ENCODE measurements at places on chromosomes 4 and X.

DNA sequence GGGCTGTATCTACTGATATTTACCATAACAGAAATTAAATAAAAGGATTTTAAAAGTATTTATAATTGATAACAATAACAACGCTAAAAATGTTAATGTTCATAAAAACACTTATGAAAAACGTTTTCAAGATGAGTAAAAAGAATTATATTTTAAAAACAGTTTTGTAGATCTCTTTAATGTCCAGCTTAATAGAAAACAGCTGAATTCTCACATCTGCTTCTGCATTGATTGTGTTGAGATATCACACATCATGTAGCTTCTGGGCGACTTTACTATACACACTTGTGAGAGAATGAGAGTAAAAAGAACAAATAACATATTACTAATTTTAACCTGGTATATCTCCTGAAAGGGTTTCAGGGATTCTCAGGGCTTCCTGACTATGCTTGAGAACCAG lies 83.6 kb downstream of the NCAPG start:
- DNase-seq, result no peak

- no peak for DNase-seq
Observed at GRCh38 chr4:87052615-87053014, 117.8 kb downstream of the AFF1 start.

GRCh38 chr4:38925492-38926413 lies 58.1 kb downstream of the FAM114A1 start:
- no peak for DNase-seq

DNA sequence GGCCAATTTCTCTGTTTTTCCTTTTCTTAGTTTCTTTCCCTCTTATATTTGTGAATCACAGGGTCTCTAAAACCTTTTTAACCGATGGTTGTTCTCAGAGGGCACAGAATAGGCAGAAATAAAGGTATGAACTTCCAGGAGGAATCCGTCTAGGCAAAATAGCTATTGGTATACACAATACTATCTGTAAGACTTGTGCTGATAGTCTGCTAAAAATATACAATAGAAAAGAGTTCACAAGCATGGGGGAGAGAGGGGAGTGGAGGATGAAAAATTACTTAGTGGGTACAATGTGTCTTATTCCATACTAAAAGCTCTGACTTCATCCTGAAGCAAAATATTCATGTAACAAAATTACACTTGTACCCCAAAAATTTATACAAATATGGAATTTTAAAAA lies 30.2 kb downstream of the ANTXR2 start:
- DNase-seq, result no peak

GRCh38 chr4:22264261-22264660 lies 251.6 kb downstream of the ADGRA3 start:
- no peak for DNase-seq

GRCh38 chr4:94256144-94256783 lies 48.6 kb downstream of the SMARCAD1 start:
- no peak for DNase-seq

DNA sequence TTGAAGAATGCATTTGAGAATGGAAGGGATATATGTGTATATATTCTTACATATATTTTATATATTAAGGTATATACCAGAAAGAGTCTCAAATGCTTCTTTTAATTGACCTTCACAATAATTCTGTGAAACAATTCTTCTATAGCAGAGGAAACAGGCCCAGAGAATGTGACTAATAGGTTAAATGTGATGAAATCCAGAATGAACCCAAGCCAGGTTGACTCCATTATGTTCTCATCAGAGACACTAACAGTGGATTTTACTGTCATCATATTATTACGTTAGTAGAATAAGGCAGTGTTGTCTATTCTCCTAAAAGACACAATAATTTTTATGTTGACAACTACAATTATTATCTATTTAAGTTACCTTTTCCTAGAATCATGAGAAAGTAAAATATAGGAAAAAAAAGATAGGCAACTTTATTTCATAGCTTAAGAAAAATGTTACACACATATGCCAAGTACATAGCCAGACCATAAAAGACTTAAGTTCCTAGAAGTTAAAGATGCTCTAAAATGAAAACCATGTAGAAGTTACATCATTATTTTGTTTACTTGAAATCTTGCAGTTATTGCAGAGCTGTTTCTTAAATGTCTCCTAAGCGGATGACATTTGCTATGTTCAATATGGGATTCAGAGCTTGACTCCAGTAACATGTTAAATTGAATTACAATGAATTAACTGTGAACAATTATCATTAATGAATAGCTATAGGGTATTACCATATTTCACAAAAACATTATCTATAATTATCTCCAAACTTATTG lies 56.2 kb upstream of the ANKRD50 start:
- DNase-seq, result no peak

GRCh38 chr4:91577864-91578263 lies 725.9 kb upstream of the GRID2 start:
- no peak for DNase-seq

GRCh38 chr4:24655326-24655725 lies 71.0 kb upstream of the DHX15 start:
- DNase-seq, result no peak

DNA sequence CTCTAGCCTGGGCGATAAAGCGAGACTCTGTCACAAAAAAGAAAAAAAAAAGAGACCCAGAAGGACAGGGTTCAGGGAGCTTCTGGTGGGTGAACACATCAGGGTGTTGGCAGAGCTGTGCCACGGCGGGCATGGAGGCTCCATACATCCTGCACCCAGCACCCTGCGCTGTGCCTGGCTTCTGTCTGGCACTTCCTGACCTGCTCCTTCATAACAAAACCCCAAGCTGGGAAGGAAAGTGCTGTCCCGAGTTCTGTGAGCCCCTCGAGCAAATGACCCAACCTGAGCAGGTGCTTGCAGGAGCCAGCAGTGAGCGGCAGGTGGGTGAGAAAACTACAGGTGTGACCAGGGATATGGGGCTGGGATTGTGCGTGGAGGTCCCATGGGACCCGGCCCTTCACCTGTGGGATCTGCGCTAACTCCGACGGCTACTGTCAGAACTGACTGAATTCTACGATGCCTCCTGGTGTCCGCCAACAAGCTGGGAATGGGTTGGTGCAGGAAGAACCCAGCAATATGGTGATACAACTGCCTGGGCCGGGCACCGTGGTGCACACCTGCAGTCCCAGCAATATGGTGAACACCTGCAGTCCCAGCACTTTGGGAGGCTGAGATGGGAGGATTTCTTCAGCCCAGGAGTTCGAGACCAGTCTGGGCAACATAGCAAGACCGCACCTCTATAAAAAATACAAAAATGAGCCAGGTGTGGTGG lies 18.9 kb downstream of the ASMTL start:
- no peak for DNase-seq

DNA sequence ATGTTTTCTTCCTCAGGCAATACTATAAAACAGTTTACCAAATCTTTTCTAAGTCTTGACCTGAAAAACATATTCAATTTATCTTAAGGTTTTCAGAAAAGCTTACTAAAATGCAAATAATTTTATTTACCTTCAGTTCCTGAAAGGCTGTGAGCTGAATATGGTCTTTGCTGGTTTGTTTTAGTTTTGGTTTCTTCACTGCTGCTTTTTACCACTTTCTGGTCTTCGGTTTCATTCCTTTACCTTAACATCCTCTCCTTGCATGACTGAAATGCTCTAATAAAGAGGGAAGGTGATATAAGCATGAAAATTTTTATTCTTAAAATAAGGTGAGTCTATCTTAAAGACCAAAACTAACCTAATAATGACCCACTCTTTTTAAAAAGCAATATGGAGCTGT lies 97.1 kb upstream of the NRK start:
- no peak for DNase-seq

DNA sequence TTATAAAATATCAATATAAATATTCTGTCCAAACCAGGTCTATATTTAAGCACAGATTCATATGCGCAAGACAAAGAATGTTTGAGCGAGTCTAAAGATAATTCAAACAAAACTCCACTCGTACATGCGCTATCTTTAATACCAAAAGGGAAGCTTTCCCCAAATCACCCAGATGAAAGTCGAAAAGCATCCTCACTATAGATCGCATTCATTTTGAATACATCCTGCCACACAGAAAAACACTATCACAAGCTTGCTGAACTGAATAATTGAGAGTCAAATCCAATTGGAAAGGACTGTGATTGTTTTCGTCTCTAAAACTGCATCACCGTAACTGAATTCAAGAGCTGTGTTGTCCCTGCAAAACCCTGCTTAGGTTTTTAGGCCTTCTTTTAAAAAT lies 685 bp downstream of the TASL start:
- no peak for DNase-seq

- no peak for DNase-seq
Observed at GRCh38 chr4:75306506-75306905, 207.7 kb downstream of the RCHY1 start.

GRCh38 chr4:136443006-136443405 lies 1089.3 kb downstream of the PCDH18 start:
- DNase-seq, result no peak

DNA sequence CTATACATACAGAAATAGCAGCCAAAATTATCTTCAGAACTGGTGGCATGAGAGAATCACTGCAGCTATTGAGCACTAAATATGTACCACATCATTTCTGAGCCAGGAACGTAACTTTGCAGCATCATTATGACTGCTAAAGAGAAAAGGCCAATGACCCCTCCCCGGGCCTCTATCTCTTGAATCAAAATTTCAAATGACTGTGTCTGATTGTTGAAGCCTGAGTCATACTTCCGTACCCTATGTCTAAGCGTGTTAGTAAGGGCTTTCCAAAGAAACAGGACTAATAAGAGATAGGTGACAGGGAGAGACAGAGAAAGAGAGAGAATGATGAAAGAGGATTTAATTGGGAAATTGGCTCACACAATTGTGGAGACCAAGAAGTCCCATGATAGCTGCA lies 445.5 kb upstream of the SPANXN1 start:
- DNase-seq, result no peak

DNA sequence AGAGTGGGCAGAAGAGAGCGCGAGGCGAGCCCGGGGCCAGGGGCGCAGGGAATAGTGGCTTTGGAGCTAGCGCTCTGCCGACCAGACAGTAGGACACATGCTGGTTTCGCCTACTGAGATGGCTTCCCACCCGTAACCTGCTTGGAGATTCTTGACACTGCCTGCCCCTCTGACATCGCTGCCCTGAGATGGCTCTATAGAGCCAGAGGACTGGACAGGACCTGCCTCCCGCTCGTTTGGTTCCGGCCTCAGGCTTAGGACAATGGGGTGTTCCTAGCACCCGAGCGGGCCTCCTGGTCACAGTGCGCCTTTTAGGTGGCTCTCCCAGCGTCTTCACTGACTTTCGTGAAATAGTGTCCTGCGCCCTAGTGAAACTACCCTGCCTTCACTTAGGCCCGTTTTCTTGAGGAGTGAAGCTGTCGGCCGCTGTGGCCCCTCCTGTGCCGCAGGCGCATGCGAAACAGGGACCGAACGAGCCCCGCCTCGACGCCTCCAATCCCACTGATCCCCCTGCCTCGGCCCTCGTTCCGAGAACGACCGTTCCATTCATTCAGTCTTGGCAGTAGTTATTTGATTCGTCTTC lies 608 bp downstream of the TAF1 start:
- peak; percentile 29 for DNase-seq

GRCh38 chr4:74627504-74627903 lies 166.8 kb downstream of the BTC start:
- no peak for DNase-seq

DNA sequence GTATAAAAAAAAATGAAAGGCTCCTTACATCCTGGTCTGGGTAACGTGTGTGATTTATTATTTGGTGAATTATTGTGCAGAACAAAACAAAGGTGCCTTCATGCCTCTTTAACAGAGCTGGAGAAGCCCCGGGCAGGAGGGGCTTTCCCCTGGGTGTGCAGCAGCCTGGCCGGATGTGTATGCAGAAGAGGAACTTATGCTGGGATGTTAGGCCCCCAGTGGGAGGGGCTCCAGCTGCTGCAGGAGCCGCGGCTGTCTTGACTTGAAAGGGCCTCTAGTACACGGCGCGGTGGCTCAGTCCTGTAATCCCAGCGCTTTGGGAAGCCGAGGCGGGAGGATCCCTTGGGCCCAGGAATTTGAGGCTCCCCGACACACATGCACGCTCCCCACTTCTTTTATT lies 16.0 kb downstream of the CCNQ start:
- DNase-seq, result peak; percentile 16

DNA sequence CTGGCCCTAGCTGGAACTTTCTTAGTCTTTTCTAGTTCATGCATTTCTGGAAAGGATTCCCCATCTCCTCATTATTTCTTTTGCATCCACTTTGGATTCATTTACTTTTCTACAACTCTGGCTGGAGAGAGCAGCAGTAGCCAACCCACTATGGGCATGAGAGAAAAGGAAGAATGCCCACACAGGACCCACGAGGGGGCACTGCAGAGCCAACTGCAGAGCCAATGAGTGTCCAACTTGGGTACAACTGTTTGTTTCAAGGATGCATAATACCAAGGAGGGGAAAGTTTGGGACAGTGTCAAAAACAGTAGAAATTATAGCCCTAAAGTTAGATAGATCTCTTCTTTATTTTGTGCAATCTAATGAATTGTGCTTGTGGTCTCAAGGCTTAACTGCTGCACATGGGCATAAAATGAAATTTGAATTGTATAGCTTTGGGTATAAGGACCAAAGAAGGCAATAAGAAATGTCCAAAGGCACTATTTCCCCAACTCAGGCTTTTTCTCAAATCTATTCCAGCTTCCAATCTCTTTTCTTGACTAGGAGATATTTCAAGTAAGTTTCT lies 230.6 kb downstream of the NSUN7 start:
- DNase-seq, result no peak

- no peak for DNase-seq
Observed at GRCh38 chr4:184386271-184386781, 88.0 kb downstream of the IRF2 start.

GRCh38 chrX:84259868-84260267 lies 71.9 kb upstream of the RPS6KA6 start:
- DNase-seq, result no peak

- DNase-seq, result peak; percentile 66
Observed at GRCh38 chrX:110081740-110082139, 78.8 kb downstream of the TMEM164 start.

DNA sequence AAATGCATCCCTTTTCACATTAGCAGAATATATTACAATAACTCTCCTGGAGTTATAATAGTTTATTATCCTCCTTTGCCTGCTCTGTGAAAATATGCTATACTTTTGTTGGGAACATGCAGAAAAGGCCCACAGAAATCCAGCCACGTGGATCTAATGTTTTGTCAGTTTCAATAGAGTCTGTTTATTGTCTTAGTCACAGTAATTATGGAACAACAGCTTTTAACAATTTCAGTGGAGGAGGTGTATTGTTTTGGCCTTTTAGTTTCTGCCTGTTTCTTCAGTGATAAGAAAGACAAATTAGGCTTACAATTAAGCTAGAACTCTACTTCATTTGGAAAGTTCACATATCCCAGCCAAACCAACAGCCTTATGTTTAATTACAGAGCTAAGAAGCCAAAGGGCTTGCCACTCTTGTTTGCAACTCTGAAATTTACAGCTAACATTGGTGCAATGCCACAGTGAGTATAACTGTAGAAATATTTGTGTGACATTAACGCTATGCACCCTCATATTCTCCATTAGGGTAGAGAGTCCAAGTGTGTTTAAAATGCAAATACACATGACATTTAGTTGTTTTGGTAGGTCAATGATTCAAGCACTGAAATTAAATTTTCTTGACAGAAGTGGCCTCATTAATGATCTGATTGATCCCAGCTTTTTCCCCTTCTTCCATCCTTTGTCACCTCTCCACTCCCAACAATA lies 175.8 kb downstream of the USP46 start:
- DNase-seq, result no peak

All from fibroblast of lung (primary cell).